ENCODE measurements at places on chromosomes 7 and 10.

GRCh38 chr7:154584352-154585252, 418.3 kb downstream of the PAXIP1 start:
- no peak for DNase-seq

GRCh38 chr7:26500749-26501352, 209.2 kb downstream of the SNX10 start:
- DNase-seq, result no peak

- no peak for DNase-seq
These were observed 796 bp downstream of the FBXL15 start for GRCh38 chr10:102421507-102421756.

- DNase-seq, result no peak
These were observed 62.1 kb upstream of the PRSS58 start for GRCh38 chr7:142319970-142320369.

DNA sequence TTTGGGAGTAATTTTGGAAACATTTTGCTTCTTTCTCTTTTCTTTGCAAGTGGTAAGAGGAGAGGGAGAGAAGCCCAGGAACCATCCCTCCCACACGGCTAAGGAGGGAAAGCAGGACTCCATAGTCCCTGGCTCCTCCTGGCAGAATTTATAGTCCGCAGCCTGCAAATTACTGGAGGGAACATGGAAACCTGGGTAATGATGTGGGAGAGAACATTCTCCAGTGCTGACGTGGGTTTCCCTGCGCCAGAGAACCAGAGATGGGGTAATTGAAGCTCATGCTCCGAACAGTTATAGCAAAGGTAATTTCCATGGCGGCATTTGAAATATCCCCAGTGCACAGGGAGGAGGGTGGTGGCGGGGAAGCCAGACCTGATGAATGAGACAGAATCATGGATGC, 320.4 kb downstream of the RPS24 start:
- no peak for DNase-seq

DNA sequence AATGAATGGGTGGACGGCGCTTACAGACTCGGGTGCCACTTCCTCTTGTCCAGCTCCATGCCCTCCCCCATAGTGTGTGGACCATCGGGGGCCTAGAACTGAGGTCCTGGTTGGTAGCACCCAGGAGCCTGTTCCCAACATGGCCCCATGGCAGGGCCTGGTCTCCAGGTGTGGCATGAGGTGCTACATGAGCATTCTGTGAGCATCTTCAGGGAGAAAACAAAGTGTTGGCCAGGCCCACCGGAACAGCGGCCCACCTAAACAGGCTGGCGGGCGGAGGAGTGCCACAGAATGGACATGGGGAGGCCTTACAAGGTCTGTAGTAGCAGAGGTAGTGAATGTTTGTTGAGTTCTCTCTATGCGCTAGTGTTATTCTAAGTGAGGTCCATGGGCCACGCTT, 76.9 kb downstream of the PARP12 start:
- DNase-seq, result no peak

GRCh38 chr7:128744366-128744905, 5.3 kb downstream of the CALU start:
- no peak for DNase-seq

DNA sequence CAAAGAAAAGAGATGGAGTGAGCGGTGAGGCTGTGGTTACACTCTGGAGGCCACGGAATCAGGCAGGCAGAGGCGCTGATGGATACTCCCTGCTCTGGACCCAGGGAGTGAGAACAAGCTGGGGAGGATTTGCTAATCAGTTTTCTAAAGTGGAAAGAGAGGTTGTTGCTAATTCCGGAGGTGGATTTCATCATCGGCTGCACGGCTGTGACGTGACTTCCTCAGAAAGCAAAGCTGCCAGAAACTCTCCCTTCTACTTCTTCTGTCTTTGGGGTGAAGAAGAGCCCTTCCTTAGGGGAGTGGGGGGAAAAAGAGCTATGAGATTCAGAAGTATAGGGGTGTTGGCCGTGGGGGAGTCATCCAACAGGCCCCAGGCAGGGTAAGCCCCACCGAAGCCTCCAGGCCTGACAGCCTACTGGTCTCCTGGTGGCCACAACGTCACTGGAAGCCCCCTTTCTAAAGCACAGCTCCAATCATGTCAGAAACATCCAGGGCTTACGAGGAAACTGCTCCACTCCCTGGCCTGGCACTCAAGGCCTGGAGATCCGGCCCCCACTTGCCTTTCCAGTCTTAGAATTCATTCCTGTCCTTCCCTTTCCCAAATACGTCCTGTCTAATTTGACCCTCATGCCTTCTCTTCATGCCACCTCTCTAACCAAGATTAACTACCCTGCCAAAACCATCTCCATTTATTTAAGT, 114.5 kb downstream of the HIP1 start:
- DNase-seq, result no peak

DNA sequence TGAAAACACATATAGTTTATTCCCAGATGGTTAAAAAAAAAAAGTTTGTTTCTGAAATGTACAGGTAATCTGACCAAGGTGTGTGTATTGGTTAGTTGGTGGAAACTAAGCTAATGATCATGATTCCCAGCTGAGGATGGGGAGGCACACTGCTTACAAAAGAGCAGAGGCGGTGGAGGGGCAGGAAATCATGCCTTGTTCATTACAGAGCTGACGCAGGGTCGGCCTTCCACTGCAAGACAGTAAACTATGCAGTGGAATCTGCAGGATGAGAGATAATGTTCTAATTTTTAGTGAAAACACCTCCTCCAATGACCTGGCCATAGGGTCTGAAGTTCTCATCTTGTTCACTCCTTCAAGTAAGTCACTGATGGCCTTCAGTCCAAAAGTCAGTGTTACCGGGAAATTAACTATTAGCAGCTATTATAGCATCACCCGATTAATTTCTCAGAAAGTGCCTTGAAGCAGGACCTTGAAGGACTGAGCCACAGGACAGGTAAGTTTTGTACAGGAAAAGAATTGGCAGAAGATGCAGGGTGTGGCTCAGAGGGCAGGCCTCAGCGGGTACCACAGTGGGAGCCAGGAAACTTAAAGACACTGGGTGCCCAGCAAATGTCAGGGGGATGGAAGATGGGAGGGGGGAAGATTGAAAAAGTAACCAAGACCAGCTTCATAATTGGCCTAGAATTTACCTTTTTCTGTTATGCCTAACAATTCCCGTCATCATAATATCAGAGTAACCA, 36.0 kb downstream of the MYOF start:
- no peak for DNase-seq

- DNase-seq, result no peak
These were observed 6.5 kb upstream of the PGAM2 start for GRCh38 chr7:44071726-44072363.

- no peak for DNase-seq
These were observed 234.8 kb downstream of the TRIL start for GRCh38 chr7:28723336-28723735.

- no peak for DNase-seq
These were observed 24.4 kb downstream of the PLXNA4 start for GRCh38 chr7:132551886-132552285.

- no peak for DNase-seq
These were observed 7.2 kb upstream of the HGF start for GRCh38 chr7:81776948-81777630.

GRCh38 chr7:82805527-82805960, 357.1 kb downstream of the PCLO start:
- no peak for DNase-seq

DNA sequence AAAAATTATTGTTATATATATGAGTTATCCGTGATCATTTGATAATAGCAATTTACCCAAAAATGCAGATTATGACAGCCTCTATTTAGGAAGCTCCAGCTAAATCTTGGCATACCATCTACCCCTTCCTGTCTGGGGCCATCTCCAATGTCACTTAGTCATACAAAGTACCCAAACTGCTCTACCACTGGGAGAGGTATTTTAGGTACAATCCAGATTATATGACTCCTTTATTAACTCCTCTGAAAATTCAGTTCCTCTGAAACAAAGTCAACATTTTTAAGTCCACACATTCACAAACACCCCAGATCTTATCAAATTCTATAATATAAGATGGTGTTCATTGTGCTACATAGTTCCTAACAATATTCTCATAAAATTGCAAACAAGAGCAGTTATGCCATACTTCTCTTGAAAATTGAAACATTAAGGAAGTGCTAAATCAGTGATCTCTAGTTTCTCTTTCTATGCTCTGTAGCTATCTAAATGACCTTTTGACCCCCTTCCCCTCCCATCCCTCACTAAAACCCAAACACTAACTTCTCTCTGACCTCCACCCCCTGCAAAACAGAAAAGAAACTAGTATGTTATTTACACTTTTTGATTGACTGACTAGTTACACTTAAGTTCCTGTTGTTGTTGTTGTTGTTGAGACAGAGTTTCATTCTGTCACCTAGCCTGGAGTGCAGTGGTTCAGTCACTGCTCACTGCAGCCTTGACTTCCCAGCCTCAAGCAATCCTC, 16.4 kb downstream of the HOXA1 start:
- no peak for DNase-seq

DNA sequence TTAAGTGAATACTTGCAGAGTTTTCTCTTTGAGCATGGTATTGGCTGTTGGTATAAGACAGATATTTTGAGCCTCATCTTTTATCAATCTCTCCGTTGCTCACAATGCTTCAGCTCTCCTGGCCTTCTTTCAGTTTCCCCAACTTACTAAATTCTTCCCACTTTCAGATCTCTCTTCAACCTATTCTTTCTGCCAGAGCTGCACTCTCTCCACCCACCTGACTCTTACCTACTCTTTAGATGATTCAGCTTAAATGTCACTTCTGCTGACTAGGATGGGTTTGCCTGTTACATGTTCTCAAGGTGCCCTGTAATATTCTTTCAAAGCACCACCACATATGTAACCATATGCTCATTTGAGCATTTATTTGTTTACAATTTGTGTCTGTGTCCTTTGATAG, 1.6 kb downstream of the EXOSC1 start:
- no peak for DNase-seq

GRCh38 chr7:156021471-156021870, 209.2 kb upstream of the SHH start:
- DNase-seq, result no peak

GRCh38 chr7:20141666-20142065, 75.5 kb downstream of the MACC1 start:
- DNase-seq, result no peak

DNA sequence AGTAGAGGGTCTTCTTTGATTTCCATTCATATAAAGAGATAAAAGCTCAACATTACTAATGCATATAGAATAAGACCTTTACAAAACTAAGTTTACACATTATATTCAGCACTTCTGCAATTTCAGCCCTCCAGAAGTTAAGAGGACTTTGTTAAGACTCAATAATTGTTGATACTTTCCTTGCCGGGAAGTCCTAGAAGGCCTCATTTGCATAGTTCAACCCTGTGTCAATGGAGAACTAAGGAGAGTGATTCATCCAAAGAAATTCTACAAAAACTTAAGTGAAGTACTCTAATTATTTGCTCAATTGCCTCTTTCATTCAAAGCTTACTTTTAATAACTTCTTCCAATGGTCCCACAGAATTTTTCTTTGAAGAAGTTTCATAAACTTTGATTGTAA, 1060.3 kb upstream of the CELF2 start:
- no peak for DNase-seq

DNA sequence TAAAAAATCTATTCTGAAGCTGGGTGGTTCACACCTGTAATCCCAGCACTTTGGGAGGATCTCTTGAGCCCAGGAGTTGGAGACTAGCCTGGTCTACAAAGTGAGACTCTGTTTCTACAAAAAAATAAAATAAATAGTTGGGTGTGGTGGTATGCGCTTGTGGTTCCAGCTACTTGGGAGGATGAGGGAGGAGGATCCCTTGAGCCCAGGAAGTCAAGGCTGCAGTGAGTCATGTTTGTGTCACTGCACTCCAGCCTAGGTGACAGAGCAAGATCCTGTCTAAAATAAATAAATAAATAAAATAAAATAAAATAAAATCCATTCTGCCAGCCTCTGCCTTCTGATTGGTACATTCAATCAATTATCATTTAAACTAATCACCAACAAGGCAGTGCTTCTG, 17.5 kb downstream of the ZNF33A start:
- DNase-seq, result no peak

DNA sequence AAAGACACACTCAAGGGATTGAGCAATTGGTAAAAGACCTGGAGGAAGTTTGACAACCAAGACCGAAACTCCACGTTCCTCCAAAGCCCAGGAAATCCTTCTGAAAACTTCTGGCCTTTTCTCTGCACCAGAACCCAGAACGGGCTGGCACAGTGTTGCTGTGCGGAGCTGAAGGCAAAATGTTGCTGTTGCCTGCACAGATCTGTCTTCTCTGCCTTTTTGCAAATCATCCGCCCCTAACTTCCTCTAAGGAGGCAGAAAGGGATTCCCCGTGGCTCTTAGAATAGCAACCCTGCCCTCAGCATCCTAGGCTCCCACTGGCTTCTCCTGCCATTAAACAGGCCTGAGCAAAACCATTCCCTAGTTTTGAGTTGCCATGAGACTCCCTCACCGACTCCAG, 44.9 kb downstream of the FIGNL1 start:
- no peak for DNase-seq

- no peak for DNase-seq
These were observed 151.2 kb downstream of the AUTS2 start for GRCh38 chr7:69749372-69749979.

DNA sequence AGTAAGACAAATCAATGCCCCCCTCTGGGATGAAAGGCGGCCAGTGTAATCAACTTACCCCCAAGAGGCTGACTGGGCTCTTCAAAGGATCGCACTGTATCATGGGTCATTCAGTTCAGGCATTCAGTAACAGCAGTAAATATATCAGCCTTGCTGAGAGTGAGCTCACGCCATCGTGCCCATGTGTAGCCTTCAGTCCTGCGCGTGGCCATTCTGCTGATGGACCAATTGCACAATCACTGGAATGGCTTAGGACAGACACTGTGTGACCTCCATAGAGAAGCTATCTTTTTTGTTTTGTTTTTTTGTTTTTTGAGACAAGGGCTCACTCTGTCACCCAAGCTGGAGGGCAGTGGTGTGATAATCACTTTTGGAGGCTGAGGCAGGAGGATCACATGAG, 9.1 kb upstream of the PRKRIP1 start:
- DNase-seq, result no peak

DNA sequence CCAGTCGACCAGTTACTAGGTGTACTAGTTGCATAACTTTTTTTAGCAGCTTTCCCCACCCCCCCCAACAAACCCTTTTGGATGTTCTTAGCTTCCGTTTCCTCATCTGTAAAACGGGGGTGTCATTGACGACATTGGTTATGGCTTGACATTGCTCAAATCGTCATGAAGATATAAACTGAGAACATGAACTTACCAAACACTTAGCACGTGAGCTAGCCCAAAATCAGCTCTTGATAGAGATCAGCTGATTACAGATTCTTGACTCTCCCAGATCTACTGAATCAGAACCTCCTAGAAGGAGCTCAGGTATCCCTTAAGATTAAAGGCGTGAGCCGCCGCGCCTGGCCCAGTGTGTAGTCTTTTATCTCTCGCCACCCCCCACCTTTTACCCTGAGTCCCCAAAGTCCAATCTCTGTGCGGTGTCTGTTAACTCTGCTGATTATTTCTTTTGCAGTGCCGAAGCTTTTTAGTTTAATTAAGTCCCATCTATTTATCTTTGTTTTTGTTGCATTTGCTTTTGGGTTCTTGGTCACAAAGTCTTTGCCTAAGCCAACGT, 1.0 kb upstream of the GNA12 start:
- no peak for DNase-seq

GRCh38 chr7:45457591-45457990, 116.6 kb upstream of the ADCY1 start:
- DNase-seq, result no peak

GRCh38 chr10:61923210-61923949, 21.9 kb downstream of the ARID5B start:
- no peak for DNase-seq

All from stimulated activated CD4-positive, alpha-beta T cell treated with anti-CD3 and anti-CD28 coated beads, Interleukin-1b, Interleukin-23, amount 100 ng/mL, for 1 hour (primary cell).